ENCODE measurements at places on chromosomes 5 and 9. TPM values are rescaled to one million over a fixed set of nuclear protein-coding genes. Genes with fewer than 3 reads are reported as not detected.

DNA sequence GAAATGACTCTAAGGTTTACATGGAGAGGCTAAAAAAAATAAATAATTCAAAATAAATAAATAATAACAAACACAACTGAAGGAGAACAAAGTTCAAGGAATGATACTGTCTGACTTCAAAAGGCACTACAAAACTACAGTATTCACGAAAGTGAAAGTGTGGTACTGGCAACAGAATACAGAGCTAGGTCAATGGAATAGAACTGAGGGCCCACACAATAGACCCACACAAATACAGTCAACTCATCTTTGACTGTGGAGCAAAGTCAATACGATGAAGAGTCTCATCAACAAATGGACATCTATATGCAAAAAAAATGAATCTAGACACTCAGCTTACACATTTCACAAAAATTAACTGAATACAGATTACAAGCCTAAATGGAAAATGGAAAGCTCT lies 75.3 kb downstream of the FBXW11 start:
- no peak for DNase-seq

GRCh38 chr5:133242221-133242835 lies 190.5 kb downstream of the HSPA4 start:
- DNase-seq = no peak

DNA sequence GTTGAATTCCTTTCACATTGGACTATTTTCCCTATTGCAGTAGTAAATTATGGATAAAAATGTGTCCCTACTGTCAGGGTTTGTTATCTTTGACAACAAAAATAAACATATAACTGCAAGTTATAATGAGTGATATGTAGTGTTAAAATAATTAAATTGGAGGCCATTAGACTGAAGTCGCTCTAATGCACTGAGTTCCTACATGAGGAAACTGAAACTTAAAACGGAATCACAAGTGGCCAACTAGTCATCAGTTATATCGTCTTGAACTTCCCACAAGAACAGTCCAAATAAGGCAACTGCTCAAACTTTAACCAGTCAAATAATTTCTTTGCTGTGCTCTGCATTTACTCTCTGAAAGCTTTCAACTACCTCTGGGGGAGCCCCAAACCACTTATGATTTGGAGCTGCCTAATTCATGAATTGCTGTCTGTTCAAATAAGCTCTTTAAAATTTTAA lies 2.1 kb upstream of the IFT74 start:
- no peak for DNase-seq

GRCh38 chr9:93346231-93347112 lies 105.0 kb upstream of the FAM120A start:
- DNase-seq = no peak

- DNase-seq = no peak
Observed at GRCh38 chr9:99023831-99024230, 80.1 kb downstream of the COL15A1 start.

Gene ORM2
- polyA plus RNA-seq = not detected

Gene PRRT1B
- polyA plus RNA-seq = 2.0 TPM
